Pancreas (tissue), 10 donors: ENCODE measurements at places on chromosomes 12 and 14. TPM values are rescaled to one million over a fixed set of nuclear protein-coding genes. Genes with fewer than 3 reads are reported as not detected.

The FLVCR2 gene
- 1.9 TPM for total RNA-seq

The TMEM119 gene
- total RNA-seq, result 3.4 TPM

The ASPG gene
- total RNA-seq, result 0.52 TPM

The OR8S1 gene
- total RNA-seq, result not detected

The CLEC9A gene
- 0.22 TPM for total RNA-seq

The C12orf50 gene
- 0.12 TPM for total RNA-seq

The RHOJ gene
- total RNA-seq, result 1.7 TPM

The RNASE7 gene
- total RNA-seq, result 0.23 TPM

The FGF6 gene
- total RNA-seq, result not detected

The RNASE1 gene
- total RNA-seq, result 369 TPM

The BTBD6 gene
- 5.9 TPM for total RNA-seq

GRCh38 chr14:95424529-95424928 is 91.9 kb downstream of the SYNE3 start:
- no peak for DNase-seq

GRCh38 chr12:77339610-77340009 is 274.2 kb upstream of the E2F7 start:
- no peak for DNase-seq

DNA sequence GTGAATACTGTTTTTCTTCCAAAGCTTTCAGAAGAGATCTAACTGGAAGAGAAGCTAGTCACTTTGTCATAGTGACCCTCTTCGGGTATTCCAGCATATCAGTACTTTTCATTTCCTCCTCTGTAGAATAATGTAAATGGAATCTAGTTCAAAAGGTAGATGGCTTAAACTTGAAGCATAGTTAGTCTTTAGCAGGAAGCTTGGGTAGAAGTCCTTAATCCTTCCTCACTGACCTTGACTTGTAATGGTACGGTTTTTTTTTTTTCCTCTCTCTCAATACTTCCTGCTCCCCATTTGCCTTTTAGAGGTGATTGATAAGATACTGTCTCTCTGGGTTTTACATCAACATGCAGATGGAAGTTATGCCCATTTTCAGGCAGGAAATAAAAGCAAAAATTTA is 1.7 kb downstream of the FBXO34 start:
- DNase-seq, result no peak

GRCh38 chr12:132907216-132907615 is 19.8 kb upstream of the CHFR start:
- no peak for DNase-seq

GRCh38 chr14:80264702-80265101 is 53.4 kb upstream of the DIO2 start:
- no peak for DNase-seq

- no peak for DNase-seq
These were observed 843 bp upstream of the HSP90AA1 start for GRCh38 chr14:102087762-102088011.

GRCh38 chr14:96863327-96863985 is 66.3 kb downstream of the VRK1 start:
- no peak for DNase-seq

DNA sequence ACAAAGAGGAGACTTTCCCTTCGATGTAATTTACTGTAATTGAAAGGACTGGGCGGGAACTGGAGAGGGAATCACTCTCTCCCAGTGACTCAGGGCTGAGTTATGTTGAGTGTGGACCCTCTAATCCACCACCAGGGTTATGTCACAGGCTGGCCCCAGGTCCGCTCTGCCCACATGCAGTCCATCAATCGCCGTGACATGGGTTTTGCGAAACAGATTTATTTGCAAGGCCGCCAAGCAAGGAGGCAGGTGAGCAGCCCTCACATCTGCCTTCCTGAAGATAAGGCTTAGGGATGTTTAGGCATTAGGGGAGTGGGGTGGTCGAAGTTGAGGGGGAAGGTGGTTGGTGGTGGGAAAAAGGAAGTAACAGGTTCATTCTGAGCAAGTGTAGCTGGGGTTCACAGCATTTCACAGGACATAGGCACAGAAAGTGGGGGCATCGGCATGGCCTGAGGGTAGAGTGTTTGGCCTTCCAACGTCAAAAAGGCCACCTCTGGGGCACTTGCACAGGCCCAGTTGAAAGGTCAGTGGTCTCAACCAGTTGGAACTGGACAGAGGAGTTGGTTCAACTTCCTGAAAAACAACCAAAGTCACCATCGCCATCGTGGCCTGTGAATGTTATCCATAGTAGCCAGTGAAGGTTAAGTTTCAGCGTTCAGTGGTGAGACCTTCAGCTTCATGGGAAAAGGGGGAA is 66.9 kb downstream of the DNAH10 start:
- DNase-seq, result no peak

- DNase-seq, result no peak
These were observed 523 bp upstream of the REP15 start for GRCh38 chr12:27695556-27696292.

DNA sequence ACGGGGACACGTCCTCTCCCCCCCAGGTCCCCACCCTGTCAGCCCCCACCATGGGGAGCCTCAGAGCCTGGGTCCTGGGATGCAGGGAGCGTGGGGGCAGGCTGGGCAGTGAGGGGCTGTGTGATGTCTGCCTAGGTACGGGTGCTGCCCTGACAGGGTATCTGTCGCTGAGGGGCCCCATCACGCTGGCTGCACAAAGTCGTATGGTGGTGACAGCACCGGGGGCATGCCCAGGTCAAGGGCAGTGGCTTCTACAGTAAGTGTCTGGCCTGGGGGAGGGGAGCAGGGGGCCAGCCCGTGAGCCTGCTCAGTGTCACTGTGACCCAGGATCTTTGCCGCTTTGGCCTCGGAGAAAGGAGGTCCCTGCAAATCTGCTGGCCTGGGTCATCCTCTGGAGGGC is 23.3 kb downstream of the PAPLN start:
- no peak for DNase-seq

DNA sequence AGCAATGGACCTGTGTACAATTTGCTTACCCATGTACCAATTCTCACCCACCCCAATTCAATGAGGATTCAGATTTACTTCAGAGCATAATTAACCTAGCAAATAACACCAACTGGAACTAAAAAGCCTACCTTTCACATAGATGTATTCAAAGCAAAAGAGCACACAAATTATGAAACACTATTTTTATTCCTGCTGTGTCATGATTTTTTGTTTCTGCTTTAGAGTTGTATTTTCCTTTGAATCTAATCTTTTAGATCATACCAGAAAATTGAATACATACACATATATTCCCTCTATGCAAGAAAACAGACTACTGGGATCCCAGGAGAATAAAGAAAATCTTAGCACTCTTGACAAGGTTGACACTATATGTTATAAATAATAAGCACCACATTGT is 5.9 kb downstream of the KICS2 start:
- no peak for DNase-seq

- no peak for DNase-seq
These were observed 22.4 kb downstream of the FAM181A start for GRCh38 chr14:93949511-93950075.

DNA sequence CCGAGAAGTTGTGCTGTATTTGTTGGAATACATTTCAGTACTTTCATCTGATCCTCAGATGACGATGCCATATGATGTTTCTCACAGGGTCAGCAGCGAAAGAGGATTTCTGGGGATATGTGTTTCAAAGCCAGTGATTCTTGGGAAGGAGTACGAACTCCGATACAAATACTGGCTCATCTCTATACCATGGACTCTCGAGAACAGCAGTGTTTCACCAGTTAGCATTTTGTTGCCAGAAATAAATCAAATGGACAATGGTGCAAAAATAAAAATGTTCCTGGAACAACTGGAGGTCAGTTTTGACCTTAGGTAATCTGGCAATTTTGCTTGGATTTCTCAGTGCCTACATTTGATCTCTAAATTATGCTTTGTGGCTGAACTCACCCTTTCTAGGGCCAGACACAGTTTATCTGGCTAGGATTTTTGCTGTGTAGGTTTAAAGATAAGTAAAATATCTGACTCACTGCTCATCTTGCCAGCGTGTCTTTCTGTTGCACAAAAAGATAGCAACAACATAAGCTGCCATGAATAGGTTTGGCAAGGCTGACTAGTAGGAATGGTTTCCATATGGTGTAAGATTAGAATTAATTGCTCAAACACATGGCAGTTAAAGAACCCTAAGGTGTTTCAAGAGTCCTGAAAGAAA is 11.0 kb upstream of the MGP start:
- DNase-seq, result no peak

GRCh38 chr12:6538420-6539313 is 4.3 kb downstream of the GAPDH start:
- DNase-seq, result no peak

DNA sequence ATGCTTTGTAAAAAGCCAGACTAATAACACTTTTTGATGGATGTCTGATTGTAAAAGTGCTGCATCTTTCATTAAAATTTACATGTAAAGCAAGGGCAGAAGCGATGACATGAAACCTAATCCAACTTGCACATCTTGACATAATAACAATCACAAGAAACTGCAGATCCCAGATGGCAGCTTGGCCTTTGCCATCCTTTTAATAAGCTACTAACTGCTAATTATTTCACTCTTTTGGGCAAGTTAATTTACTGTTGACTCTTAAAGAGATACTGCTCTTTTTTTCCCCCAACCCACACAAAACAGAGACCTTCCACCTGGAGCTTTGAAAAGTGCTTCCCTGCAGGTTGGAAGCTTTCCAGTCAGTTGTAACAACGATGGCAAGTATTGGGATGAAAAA is 137.5 kb downstream of the NRXN3 start:
- no peak for DNase-seq
